Articular chondrocyte of knee joint (primary cell): ENCODE measurements at places on chromosomes 16 and 17. TPM values are rescaled to one million over a fixed set of nuclear protein-coding genes. Genes with fewer than 3 reads are reported as not detected.

The RNF112 gene
- 2.6 and 3.5 TPM in 2 replicates for total RNA-seq

The ABCA3 gene
- total RNA-seq = 1.6 and 2.5 TPM in 2 replicates

The CA5A gene
- not detected in 2 replicates for total RNA-seq

The TMEM94 gene
- 30.7 and 33.5 TPM in 2 replicates for total RNA-seq

The EFCAB5 gene
- 0.32 and 0.52 TPM in 2 replicates for total RNA-seq

The HSD17B1 gene
- 0.39 and 0.86 TPM in 2 replicates for total RNA-seq

The USP43 gene
- total RNA-seq = 0.26 and 0.32 TPM in 2 replicates

The SYCE1L gene
- not detected in 2 replicates for total RNA-seq

The COG7 gene
- total RNA-seq = 20.0 and 20.8 TPM in 2 replicates

The MT4 gene
- total RNA-seq = not detected in 2 replicates

The E4F1 gene
- total RNA-seq = 16.1 and 18.6 TPM in 2 replicates

The FLCN gene
- total RNA-seq = 70.8 and 86.0 TPM in 2 replicates

The JPT1 gene
- total RNA-seq = 86.7 and 87.4 TPM in 2 replicates

The RBFOX1 gene
- total RNA-seq = not detected in 2 replicates
